Stimulated activated CD8-positive, alpha-beta memory T cell treated with anti-CD3 and anti-CD28 coated beads, Interleukin-7, amount 100 ng/mL, for 48 hours (primary cell): ENCODE measurements at places on chromosomes 4 and X.

GRCh38 chr4:152385551-152385950 lies 150.3 kb downstream of the FBXW7 start:
- DNase-seq: no peak

- no peak for DNase-seq
Observed at GRCh38 chr4:610411-611261, 14.7 kb upstream of the PDE6B start.

DNA sequence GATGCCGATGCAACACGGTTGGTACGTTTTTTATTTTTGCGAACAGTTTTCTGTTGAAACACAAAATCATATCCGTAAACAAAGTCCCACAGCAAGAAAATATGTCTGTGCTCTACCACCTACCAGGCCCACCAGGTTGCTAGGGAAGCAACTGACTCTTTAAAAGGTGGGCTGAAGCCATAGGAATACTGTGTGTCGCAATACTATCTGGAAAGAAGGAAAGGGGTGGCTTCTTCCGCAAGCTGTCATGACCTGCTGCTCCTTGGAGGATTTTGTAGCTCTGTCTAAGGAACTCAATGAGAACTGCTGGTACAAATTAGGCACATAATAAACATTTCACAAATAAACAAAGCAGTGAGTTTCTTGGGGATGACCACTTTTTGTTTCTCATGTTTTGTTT lies 46.5 kb downstream of the BEND2 start:
- DNase-seq: no peak

DNA sequence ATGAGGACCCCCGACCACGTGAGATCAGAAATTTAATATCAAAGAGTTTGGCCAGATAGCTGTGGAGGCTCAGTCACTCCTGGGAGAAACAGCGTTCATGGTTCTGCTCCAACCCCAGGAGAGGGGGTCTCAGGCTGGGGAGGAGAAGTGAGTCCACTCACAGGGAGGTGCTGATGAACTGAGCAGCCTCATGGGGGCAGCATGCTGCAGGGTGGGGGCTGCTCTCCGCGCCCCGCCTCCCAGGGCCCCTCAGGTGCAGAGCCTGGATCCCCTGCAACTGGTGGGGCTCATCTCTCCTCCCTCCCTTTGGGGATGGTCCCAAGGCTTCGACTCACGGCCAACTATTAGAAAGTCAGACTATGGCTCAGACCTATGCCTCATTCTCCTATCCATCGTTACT lies 26.6 kb upstream of the C4orf50 start:
- DNase-seq: no peak
